Body of pancreas (tissue), 4 donors: ENCODE measurements at places on chromosomes 5 and 9.

- no peaks in the 10 kb centered on the region for H3K27me3 ChIP-seq
- H3K4me1 ChIP-seq, result peaks cover 9% of the 10 kb centered on the region
- no peaks in the 10 kb centered on the region for H3K36me3 ChIP-seq
- no peak for DNase-seq
- H3K27ac ChIP-seq, result no peak overlapping the region
These were observed 619.4 kb downstream of the PDE4D start for GRCh38 chr5:59274106-59274636.

- no peaks in the 10 kb centered on the region for H3K36me3 ChIP-seq
- H3K27ac ChIP-seq, result no peak overlapping the region
- DNase-seq, result no peak
- no peaks in the 10 kb centered on the region for H3K27me3 ChIP-seq
- H3K4me3 ChIP-seq, result no peak overlapping the region
- no peaks in the 10 kb centered on the region for H3K4me1 ChIP-seq
These were observed 69.8 kb downstream of the ASTN2 start for GRCh38 chr9:117344892-117345660.

DNA sequence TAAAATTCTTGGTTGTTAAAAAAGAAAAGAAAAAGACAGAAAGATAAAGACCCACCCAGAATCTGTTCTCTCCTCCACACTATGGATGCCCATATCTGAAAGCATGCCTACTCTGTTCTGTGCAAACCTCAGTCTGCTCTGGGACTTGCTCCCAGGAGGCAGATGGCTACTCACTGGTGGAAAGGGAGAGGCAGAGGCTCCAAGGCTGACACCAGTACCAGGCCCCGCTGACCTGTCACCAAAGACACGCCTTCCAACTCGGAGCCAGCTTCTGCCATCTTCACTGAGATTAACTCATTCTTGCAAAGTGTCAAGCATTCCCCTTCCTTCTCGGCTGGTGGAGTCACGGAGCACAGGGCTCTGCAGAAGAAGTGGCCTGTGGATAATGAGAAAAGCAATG is 21.6 kb downstream of the SH3TC2 start:
- no peak overlapping the region for H3K27ac ChIP-seq
- DNase-seq, result no peak
- H3K4me1 ChIP-seq, result no peaks in the 10 kb centered on the region
- H3K4me3 ChIP-seq, result no peak overlapping the region
- no peaks in the 10 kb centered on the region for H3K36me3 ChIP-seq

DNA sequence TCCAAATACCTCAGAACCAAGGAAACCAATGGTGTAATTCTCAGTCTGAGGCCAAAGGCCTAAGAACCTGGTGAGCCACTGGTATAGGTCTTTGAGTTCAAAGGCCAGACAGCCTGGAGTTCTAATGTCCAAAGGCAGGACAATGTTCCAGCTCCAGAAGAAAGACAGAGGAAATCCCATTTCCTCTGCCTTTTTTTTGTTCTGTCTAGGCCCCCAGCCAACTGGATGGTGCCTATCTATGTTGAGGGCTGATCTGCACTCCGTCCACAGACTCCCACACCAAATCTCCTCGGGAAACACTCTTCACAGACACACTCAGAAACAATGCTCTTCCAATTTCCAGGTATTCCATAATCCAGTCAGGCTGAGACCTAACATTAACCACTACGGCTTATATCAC is 30.1 kb downstream of the FNIP1 start:
- peaks cover 27% of the 10 kb centered on the region for H3K4me1 ChIP-seq
- DNase-seq, result no peak
- H3K27me3 ChIP-seq, result no peaks in the 10 kb centered on the region
- no peaks in the 10 kb centered on the region for H3K36me3 ChIP-seq
- H3K4me3 ChIP-seq, result no peak overlapping the region
- no peak overlapping the region for H3K27ac ChIP-seq
